KG1 (cell line): ENCODE measurements at places on chromosomes 7 and 10.

- no peak for DNase-seq
Observed at GRCh38 chr10:12847361-12847975, 154.0 kb downstream of the CCDC3 start.

GRCh38 chr7:7771452-7771851 is 53.0 kb upstream of the RPA3 start:
- no peak for DNase-seq

- DNase-seq = no peak
Observed at GRCh38 chr10:76282061-76283025, 850.9 kb downstream of the LRMDA start.

DNA sequence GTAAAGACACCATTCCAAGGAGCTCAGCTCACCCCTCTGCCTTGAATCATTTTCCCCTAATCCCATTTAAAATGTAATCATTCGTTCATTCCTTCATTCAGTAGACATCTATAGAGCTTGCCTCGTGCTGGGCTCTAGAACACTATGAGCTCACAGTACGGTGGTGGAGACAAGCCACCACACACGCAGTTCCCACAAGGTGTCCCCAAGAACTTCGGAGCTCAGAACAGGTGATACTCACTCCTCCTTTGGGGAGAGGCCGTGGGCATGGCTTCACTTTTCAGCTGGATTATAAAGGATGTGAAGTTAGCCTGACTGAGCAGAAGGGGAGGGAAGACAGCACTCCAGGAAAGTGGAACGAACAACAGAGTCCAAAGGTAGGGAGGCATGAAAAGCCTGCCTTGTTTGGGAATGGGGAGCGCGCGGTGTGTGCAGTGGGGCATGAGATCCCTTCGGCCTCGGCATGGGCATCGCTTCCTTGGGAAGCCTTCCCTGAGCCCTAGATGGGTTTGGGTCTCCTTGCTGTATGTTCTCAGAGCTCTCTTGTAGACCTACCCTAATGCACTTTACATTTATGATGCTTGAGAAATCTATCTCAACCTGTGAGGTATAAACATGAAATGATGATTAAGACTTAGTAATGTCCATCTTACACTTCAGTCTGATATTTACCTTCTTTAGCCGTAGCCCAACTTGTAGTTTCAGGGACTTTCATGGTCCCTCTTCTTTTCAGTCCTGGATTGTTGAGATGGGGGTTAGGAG is 809 bp upstream of the OGA start:
- DNase-seq = no peak

DNA sequence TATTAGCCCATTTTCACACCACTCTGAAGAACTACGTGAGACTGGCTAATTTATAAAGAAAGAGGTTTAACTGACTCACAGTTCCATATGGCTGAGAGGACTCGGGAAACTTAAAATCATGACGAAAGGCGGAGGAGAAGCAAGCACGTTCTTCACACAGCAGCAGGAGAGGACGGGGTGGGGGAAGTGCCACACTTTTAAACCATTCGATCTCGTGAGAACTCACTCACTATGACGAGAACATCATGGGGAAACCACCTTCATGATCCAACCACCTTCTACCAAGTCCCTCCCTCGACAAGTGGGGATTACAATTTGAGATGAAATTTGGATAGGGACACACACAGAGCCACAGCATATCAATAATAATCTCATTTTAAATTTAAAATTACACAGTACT is 80.2 kb downstream of the VWDE start:
- DNase-seq = no peak

- DNase-seq = no peak
Observed at GRCh38 chr10:45456233-45456632, 82.2 kb downstream of the ALOX5 start.

DNA sequence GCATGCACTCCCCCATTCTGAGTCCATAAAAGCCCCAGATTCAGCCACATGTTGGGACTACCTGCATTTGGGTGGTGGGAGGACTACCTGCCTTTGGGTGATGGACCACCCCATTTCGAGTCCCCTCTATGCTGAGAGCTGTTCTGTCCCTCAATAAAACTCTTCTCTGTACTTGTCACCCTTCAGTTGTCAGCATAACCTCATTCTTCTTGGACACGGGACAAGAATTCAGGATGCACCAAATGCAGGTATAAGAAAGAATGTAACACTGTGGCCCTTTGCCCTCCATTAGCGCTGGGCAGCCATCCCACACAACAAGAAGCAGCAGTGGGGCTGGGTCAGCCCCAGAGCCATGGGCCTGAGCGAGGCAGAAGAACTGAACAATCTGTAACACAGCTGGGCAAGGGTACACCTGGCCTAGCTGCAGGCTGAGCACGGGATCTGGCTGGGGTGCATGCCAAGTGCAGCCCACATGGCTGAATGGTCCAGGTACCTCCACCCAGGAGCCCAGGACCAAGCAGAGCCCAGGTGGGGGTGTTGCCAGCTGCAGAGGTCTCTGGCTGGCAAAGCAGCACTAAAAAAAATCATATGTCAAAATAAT is 1344.3 kb upstream of the LRRTM3 start:
- DNase-seq = no peak

DNA sequence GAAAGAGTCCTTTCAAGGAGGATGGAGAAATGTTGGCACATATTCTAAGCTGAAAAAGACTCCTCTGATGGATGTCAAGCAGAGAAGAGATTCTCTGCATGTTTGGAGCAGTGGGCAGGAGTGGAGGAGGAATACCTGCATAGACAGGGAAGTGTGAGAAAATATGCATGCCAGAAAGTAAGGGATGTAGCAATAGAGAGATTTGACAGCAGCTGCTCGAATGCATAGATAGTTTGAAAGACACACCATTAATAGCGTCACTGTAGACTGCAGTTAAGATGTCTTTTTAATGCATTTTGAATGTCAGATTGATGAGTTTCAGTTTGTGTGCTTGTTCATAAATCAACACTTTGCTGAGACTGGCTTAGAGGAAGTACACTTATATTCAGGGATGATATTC is 169.9 kb upstream of the POT1 start:
- no peak for DNase-seq

- no peak for DNase-seq
Observed at GRCh38 chr7:36165802-36166201, 12.7 kb downstream of the EEPD1 start.

- no peak for DNase-seq
Observed at GRCh38 chr7:42574685-42575084, 337.2 kb downstream of the C7orf25 start.

DNA sequence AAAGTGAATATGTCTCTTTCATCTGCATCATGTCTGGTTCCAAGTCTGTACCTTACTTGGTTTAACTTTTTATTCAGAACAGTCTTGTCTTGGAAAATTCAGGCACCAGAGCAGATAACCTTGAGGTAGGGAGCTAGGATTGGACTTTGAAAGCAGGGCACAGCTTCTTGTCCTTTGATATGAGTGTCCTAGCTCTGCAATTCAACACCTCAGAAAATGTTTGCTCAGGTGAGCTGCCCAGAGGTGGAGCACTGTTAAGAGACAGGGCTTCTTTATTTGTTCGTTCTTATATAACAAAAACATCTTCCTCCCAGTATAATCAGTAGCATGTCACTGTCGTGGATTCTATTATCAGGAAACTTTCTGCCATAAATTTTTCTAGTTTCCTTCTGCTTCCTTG is 118.3 kb downstream of the LRRC4 start:
- no peak for DNase-seq

GRCh38 chr7:3951316-3952055 is 650.4 kb downstream of the SDK1 start:
- DNase-seq = no peak

DNA sequence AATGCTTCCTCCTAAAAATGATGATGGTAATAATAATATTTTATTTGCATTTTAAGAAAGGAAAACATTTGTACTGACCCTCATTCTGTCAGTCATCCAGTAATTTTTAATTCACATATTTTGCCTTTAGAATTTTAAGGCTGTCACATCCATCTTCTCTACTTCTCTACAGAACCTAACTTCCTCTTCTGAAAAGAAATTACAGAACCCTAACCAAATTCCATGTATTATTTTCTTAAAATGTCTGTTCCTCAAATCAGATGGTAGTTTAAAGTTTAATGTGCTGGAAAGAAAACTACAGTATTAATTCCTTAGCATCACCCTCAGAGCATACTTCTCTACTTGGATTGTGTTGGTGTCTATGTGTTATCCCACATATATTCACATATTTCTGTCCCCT is 9.0 kb downstream of the PIK3CG start:
- no peak for DNase-seq

- no peak for DNase-seq
Observed at GRCh38 chr7:28762651-28763050, 195.5 kb downstream of the TRIL start.

- no peak for DNase-seq
Observed at GRCh38 chr10:119817991-119818888, 54.4 kb downstream of the MCMBP start.

GRCh38 chr7:18059171-18059570 is 31.5 kb upstream of the PRPS1L1 start:
- DNase-seq = no peak

GRCh38 chr7:104185346-104185745 is 22.5 kb downstream of the ORC5 start:
- no peak for DNase-seq

GRCh38 chr10:97920865-97921264 is 71.2 kb downstream of the GOLGA7B start:
- no peak for DNase-seq

GRCh38 chr7:87337331-87337730 is 8.1 kb upstream of the CROT start:
- DNase-seq = no peak

DNA sequence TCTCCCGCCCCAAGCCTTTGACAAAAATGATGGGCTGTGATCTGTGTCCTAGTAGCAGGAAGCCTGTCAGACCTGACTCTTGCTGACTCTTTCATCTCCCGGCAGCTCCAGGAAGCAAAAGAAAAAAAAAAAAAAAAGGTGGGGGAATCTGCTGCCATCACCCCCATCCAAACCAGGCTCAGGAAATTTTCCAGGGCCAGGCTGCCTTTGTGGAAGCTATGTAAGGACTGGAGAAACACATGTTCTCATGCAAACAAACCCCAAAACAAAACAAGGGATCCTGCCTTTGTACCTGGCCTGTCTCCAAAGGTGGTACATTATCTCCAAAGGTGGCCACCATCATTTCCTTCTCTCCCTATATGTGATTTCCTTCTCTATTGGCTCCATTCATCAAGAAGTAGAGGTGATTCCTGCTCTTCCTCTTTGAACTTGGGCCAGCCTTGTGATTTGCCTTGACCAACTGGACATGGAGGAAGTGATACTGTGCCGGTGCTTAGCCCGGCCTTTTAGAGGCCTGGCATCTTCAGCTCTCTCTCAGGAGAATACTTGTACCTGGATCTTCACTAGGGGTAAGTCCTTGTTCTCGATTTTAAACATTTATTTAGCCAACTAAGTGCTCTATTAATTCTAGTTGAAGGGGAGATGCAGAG is 192.2 kb upstream of the SVIL start:
- no peak for DNase-seq

DNA sequence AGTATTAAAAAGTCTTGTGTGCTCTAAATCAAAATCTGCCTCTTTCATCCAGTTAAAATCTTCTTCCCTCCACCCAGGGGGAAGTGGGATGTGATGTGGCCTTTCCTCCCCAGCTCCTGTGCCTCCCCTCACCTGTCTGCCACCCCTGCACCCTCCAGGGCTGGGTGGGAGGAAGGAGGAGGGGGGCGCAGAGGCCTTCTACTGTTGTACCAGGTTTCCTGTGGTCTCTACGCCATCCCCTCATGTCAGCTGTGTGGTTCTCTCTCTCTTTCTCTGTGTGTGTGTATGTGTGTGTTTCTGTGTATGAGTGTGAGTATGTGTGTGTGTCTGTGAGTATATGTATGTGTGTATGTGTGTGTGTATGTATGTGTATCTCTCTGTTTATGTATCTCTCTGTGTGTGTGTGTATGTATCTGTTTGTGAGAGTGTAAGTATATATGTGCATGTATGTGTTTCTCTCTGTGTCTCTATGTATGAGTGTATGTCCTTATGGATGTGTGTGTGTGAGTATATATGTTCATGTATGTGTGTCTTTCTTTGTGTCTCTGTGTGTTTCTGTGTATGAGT is 45.5 kb upstream of the C10orf71 start:
- DNase-seq = peak; percentile 64

- DNase-seq = no peak
Observed at GRCh38 chr7:41699516-41699915, 3.4 kb downstream of the INHBA start.

DNA sequence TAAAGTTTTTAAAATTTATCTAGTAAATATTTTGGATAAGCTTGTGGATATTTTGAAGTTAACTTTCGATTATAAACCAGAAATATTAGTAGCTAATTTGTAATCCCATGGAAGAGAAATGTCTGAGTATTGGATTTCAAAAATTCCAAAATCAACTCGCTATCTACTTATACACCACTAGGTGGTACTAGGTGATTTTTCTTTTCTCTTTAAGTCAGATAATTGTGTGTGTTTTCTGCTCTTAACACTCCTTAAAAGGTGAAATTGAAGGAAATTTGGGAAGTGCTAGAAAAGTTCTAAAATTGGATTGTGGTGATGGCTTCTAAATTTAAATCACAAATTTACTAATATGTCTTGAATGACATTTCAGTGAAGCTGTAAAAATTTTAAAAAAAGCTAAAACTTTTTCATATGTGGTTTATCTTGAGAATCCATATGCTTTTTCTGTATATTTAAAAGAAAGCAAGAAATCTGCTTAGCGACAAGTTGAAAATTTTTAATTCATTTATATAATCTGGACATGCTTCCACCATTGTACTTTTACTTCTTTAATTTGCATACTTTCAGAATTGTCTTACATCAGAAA is 90.2 kb downstream of the IPMK start:
- no peak for DNase-seq

DNA sequence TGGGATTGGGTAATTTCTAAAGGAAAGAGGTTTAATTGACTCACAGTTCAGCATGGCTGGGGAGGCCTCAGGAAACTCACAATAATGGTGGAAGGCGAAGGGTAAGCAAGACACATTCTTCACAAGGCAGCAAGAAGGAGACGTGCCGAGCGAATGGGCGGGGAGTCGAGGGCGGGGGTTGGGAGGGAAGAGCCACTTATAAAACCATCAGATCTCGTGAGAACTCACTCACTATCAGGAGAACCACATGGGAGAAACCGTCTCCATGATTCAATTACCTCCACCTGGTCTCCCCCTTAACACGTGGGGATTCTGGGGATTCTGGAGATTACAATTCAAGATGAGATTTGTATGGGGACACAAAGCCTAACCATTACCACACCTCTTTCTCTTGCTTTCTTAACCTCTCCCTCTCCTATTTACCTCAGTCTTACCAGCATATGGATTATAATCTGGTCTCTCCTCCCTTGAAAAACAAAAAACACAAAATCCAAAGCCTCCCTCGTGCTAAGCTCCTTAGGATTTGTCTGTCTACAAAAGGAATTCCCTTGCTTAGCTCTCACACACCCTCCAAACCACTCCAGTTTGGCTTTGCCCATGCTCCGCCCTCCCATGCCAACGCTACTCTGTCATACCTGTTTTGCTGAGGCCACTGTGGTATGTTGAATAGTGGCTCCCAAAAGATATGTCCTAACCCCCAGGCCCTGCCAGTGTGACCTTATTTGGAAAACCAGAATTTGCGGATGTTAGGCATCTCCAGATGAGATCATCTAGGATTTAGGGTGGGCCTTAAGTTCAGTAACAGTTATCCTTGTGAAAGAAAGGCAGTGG is 19.6 kb upstream of the EFCAB10 start:
- no peak for DNase-seq
